ENCODE measurements at places on chromosomes 13 and 19.

DNA sequence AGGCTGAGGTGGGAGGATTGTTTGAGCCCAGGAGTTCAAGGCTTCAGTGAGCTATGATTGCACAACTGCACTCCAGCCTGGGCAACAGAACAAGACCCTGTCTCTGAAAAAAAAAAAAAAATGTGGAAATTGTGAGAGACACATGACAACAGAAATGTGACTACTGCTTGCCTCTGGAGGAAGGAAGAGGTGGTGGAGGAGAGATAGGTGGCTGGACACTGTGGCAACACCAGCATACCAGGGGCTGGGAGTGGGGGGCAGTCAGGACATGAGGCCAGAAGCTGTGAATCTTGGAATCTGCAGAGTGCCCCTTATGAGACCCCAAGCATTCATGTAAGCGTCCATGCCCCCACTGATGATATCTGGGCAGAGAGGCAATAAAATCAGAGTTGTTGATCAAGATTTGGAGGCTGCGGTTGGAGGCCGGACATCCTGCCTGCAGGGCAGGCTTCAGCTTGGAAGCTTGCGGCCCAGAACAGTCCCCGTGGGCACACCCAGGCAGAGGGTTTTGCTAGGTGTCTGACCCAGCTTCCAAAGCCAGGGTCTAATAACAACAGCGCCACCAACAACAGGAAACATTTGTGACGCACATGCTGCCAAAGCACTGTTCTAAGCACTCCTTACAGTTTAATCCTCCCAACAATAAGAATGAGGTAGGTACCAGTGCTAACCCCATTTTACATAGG is 16.9 kb downstream of the FAM187B start:
- no peak for DNase-seq

- DNase-seq = no peak
Measured at GRCh38 chr13:110629735-110630134, 14.4 kb downstream of the NAXD start.

DNA sequence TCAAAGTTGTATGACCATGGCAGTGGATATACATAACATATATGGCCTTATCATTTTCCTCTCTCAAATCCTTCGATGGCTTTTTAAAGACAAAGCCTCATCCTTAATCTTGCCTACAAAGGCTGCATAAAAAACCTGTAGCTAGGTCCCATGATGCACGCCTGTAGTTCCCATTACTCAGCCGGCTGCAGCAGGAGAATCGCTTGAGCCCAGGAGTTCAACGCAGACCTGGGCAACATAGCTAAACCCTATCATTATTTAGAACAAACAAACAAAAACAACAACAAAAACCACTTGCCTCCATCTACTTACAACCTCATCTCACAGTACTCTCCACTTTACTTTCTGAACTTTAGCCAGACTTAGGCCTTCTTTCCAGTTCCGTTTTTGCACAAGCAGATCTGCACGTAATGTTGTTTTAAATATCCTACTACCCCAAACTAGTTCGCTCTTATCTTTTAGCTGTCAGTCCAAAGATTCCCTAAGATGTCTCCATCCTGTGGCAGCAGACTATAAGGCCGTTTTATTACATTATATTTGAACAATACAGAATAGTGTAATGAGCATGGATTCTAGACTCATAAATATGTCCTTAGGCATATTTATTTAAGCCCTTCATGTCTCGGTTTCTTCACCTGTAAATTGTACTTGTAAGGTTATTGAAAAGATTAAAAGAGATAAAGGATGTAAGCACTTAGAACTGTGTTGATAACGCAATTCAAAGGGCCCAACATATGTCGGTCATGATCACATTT is 969 bp upstream of the POMP start:
- DNase-seq = no peak

DNA sequence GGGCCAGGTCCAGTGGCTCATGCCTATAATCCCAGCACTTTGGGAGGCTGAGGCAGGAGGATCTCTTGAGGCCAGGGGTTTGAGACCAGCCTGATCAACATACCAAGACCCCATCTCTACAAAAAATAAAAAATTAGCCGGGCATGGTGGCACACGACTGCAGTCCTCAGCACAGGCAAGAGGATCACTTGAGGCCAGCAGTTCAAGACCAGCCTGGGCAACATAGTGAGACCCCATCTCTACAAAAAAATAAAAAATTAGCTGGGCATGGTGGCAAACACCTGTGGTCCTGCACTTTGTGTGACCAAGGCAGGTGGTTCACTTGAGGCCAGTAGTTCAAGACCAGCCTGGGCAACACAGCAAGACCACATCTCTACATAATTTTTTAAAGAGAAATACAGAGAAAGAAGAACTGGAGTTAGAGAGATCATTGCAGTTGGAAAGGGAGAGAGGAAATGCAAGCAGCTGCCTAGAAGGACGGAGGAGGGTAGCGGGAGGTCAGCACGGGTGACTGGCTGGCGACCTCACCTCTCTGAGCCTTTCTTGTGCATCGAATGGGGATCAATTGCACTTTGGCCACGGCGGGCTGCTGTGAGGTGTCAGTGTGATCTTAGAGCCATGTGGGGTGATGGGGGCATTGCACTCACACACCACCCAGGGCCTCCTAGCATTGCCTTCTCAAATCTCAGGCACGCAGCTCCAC is 13.9 kb downstream of the BCAM start:
- peak; percentile 66 for DNase-seq

- DNase-seq = peak; percentile 50
Measured at GRCh38 chr13:42041684-42042035, 6.8 kb upstream of the DGKH start.

GRCh38 chr19:17951990-17952976 is 14.6 kb upstream of the KCNN1 start:
- DNase-seq = peak; percentile 66

- DNase-seq = no peak
Measured at GRCh38 chr13:40230833-40231266, 435.6 kb downstream of the FOXO1 start.

DNA sequence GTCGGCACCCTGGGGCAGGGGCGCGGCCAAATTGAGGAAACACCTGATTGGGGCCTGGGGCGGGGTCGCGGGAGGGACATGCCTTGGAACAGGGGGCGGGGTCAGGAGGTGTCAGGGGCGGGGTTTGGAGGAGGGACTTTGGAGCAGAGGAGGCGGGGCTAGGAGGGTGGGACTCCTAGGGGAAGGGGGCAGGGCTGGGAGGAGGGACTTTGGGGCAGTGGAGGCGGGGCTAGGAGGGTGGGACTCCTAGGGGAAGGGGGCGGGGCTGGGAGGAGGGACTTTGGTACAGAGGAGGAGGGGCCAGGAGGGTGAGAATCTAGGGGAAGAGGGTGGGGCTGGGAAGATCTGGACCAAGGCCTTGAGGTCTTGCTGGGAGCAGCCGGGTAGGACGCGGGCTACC is 21.9 kb downstream of the GRIN2D start:
- DNase-seq = peak; percentile 65

- DNase-seq = no peak
Measured at GRCh38 chr19:12555456-12555930, 4.2 kb upstream of the ZNF564 start.

DNA sequence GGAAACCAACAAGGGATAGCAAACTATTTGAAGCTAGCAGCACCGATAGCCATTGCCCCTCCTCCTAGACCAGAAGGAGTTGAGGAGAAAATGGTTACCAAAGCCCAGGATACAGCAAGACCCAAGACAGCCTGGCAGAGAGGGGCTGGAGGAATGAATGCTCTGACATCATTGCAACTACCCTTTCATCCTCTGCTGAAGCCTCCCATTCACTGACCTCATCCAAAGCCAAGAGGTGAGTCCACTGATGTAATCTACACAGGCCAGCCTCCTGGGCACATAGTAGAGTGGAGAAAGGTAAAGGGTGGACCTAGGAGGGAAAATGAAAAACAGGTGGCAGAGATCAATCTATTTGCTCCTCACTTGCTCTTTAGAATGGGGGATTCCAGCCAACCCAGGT is 42.7 kb upstream of the ZNF780A start:
- DNase-seq = no peak

- DNase-seq = no peak
Measured at GRCh38 chr19:42088471-42089190, 12.7 kb downstream of the ZNF574 start.

DNA sequence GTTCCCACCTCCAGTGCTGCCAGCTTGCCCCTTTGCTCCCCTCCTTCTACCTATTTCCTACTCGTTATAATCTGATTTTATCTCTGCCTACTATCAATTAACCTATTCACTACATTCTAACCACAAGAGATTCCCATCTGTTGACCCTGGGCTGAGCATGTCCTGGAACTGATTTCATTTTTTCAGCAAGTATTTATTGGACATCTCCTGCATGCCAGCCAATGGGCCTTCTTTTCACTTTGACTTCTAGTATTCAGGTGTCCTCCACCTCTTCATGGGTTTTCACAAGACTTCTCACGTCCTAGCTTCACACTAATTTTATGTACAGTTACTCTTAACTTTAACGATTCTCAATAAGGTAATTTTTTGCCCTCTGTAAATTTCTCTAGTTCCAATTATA is 282.7 kb upstream of the KLHL1 start:
- no peak for DNase-seq

DNA sequence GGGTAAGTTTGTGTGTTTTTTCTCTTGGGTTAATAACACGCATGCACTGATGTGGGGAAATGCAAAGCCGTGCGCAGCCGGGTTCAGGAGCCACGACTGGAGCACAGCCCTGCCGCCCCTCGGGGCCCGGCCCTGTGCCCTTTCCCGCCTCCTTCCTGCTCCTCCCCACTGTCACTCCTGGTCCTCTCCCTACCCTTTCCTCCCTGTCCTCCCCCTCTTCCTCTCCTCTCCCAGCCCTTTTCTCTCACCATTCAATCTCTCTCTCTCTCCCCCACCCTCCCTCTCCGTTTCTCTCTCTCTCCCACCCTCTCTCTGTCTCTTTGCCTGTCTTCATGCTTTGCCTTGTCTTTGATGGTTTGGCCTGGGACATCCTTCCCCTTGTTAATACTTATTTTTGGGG is 27.2 kb downstream of the PLEKHJ1 start:
- no peak for DNase-seq

GRCh38 chr19:38514812-38515633 is 81.5 kb downstream of the RYR1 start:
- peak; percentile 83 for DNase-seq

DNA sequence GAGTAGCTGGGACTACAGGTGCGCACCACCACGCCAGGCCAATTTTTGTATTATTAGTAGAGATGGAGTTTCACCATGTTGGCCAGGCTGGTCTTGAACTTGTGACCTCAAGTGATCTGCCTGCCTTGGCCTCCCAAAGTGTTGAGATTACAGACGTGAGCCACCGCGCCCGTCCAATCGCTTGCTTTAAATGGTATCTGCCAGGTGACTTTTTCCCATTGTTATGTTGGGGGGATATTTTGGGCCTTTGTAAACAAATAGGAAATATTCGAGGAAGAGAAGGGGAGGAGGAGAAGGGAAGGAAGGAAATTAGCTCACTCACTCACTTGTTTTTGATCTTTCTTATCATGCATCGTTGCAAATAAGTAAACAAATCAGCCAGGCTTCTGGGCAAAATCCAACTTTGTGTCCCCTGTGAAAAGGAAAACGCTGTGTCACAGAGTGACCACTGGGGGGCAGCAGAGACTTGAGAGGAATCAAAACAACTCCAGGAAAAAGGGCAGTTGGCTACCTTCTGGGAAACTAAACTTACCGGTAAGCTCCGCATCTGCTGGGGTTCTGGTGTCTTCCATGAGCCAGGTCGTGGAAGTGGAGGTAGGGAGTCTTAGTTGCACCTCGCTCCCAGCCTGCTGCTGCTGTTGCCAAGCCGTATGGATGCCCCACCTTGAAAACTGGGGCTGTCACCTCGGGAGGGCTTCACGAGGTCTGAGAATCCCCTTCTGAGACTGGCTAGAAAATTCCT is 9.3 kb upstream of the RANBP3 start:
- DNase-seq = peak; percentile 87

- DNase-seq = no peak
Measured at GRCh38 chr19:57282011-57282643, 1.8 kb downstream of the ZNF460 start.

- DNase-seq = no peak
Measured at GRCh38 chr19:2047449-2048103, 3.5 kb downstream of the MKNK2 start.

All from nephron progenitor cell (in vitro differentiated cells).